IMR-90 (cell line): ENCODE measurements at places on chromosomes 1 and 21.

GRCh38 chr1:95640746-95641145 lies 406.7 kb downstream of the RWDD3 start:
- no peak for DNase-seq

- peak; percentile 65 for DNase-seq
These were observed 12.6 kb downstream of the ZC3H12A start for GRCh38 chr1:37486680-37487618.

GRCh38 chr1:10877894-10878293 lies 81.4 kb upstream of the CASZ1 start:
- DNase-seq = no peak

DNA sequence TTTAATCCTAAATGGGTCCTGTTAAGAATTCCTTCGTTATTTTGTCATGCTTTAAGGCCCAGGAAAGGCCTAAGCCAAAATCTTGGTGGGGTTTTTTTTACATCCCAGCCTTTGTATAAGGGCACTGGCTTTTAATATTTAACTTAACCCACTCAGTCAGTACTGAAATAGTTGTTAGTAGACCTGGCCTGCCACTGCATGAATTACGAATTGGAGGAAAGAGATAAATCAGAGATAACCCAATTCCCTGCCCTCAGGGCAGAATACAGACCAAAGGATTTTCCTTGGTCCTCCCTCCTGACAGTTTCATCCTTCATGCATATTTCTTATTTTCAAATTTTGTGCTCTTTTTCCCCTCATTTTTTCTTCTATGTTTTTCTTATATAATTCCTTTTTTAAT lies 193.0 kb downstream of the FASLG start:
- no peak for DNase-seq

DNA sequence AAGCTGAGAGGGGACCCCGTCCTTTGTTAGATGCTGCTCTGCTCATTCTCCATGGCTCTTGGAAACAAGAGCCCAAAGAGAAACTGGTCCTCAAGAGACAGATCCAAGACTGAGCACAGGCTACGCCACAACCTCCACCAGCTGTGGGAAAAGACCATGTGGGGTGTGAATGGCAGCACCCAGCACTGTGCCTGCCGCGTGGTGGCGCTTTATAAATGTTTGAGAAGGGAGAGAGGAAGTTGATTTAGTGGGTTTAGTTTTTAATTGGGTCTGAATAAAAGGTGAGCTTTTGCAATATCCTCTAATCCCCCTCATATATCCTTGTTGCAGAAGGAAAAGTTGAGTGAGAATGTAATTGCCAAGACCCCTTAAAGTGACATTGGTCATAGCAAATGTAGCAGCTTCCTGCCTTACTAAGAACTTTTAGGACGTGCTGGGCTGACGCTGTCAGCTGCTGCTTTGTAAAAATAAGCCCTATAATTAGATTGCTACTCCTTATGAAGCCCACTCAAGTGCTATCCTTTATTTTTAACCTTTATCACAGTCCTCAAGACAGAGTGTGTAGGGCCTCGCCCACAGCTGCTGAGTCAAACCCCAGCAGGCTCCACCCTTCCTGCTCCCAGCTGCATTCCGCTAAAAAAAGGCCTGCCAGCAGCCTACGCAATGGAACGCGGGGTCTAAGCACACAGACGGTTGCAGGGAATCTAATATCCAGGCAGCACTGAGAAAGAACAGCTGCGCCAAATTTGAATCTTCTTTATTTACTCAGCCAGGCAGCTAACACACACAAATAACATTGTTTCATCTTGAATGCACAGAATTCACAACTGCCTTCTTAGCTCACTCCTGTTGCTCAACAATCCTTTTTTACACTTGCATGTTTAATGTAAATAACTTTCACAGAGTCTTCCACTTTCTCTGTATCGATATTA lies 47.4 kb upstream of the PRDX6 start:
- DNase-seq = peak; percentile 96
